DMS79 treated with DMSO at 0.1 percent for 48 hours (cell line): ENCODE measurements at places on chromosomes 5 and 9.

DNA sequence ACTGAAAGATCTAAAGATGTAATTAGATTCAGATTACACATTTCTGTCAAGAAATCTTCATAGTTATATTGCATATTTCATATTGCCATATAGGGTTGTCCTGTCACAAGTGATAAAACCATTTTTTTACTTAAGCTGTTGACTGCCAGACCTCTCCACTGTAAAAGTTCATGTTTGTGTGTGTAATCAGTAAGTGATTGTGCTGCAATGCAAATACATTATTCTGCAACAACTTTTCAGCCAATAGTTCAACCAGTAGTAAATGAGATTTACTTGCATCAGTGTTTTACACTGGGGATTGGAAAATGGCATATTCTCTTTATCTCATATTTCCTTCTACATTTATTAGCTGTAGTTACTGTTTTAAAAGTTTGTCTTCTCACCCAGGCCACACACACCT, 603.9 kb upstream of the RORB start:
- DNase-seq = no peak

DNA sequence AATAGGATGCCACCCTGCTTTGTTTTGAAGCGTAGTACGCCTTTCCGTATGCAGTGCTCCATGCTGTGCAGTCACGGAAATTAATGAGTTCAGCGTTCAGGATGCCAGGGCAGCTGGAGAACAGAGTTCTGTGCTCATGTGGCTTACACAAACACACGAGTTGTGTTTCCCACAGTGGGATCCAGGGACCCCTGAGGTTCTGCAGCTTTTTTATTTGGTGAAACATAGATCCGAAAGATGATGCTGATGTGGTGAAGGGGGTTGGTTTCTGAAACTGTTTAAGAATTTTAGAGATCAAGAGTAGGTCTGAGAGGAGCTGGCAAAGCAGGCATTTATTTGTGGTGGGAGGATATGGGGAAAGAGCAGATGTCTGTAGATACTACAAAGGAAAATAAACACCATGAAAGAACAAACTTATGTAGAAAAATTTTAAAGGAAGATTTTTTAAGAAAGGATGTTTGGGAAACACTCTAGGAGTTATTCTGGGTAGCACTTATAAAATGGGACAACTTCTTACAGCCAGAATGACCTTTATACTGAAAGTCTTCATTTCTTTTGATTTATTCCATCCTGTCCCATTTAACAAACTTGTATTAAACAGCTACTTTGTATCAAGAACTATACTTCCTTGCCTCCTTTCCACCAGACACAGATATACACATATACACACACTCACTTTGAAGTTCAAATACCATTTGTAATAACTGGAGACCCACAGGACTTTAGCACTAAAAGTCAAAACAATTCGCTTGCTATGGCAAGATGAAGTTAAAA, 52.7 kb downstream of the ITGA1 start:
- DNase-seq = no peak

DNA sequence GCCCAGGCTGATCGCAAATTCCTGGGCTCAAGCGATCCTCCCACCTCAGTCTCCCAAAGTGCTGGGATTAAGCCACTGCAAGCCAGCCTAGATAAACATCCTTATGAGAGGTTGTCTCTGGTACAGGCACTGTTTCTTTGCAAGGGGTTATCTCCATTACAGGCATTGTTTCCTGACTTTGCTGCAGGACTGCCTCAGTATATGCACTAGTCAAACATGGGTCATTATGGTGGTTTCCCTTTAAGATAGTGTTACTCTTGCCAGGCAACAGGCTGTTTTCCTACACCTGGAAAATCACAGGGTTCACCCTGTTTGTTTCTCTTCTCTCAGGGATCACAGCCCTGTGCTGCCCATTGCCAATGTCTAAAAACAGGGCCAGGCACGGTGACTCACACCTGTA, 7.8 kb upstream of the CLTB start:
- DNase-seq = no peak

DNA sequence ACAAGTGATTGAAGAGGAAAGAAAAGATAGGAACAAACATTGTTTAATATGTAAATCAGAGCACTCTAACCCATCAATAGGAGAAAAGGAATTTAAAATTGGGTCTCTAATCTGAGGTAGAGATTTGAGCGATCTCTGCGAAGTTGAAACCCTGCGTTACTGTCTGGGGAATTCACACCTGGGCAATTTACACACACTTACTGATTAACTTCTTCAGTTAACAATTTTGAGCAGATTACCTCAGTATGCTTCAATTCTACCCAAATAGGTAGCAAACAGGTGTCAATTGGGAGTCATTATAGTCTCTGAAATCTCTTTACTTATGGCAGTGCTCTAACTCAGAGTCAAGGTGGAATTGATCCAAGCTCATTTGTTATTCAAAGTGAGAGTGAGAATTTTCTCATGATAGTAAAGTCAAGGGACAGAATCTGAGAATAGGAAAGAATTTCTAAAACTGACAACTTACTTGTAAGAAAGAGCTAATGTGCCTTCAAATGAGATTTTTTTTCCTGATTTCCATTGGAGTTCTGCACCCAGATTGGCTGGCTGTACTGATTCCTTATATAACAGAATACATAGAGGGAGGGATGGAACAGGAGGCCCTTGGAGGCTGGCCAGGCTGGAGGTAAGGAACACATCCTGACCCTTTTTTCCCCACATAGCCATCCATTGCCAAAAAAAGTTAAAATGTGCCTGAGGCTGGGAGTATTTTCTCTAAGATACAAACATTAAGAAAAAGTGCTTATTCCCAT, 27.1 kb upstream of the IFNA14 start:
- DNase-seq = peak; percentile 62

GRCh38 chr5:173760461-173761177, 127.5 kb upstream of the CPEB4 start:
- DNase-seq = no peak

DNA sequence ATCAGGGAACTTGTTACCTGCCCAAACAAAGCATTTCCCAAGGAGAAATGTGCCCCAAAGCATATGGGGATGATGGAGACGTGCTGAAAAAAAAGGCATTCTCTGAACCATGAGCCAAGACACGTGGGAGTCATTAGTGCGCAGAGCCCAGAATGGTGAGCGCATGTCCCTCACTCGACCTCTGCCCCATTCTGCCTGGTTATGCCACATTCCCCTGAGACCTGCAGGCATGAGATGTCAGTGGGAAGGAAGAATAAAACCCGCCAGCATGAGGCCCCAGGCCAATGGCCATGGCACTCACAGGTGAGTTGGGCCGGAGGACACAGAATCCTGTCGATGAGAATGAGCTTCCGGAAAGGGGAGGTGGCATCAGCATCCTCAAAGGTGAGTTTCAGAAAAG, 228.9 kb downstream of the CDK5RAP2 start:
- no peak for DNase-seq

DNA sequence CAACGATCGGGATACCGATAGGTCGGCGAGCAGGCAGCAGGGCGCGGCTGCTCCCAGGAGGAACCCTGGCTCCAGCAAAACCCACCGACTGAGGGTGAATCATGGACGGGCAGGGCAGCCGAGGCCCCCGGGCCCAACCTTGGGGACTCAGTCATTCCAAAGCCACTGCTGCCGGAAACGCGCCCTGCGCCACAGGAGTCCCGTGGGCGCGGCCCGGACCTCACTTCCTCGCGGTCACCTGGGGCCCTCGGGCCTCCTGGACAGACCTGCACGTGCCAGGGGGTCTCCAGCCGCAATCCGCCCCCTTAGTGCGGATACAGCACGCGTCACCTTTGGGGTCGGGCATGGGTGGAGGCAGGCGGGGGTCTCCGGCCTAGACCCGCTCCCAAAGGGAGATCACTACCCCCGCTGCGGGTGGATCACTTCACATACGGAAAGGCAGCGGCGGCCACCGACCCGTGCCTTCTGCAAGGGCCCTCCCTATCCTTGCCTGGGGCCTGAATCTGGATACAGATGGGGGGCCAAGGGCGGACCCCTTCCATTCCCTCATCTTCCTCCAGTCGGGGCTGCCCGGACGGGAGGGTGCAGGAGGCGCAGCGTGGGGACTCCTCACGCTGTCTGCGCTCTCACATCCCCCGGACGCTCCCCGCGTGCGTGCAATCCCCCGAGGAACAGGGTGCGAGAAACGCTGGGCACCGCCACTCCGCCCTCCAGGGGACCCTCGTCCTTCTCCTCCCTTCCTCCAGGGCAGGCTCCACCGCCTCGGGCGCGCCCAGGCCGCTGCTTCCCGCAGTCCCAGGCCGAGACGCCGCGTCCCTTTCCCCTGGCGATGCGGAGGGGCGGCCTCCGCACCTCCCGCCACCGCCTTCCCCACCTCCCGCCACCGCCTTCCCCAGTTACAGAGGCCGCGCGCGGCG, 586 bp downstream of the TXN start:
- DNase-seq = peak; percentile 51

GRCh38 chr5:109826426-109826825, 136.7 kb downstream of the MAN2A1 start:
- DNase-seq = no peak

GRCh38 chr5:82332886-82333615, 54.9 kb upstream of the RPS23 start:
- DNase-seq = no peak

DNA sequence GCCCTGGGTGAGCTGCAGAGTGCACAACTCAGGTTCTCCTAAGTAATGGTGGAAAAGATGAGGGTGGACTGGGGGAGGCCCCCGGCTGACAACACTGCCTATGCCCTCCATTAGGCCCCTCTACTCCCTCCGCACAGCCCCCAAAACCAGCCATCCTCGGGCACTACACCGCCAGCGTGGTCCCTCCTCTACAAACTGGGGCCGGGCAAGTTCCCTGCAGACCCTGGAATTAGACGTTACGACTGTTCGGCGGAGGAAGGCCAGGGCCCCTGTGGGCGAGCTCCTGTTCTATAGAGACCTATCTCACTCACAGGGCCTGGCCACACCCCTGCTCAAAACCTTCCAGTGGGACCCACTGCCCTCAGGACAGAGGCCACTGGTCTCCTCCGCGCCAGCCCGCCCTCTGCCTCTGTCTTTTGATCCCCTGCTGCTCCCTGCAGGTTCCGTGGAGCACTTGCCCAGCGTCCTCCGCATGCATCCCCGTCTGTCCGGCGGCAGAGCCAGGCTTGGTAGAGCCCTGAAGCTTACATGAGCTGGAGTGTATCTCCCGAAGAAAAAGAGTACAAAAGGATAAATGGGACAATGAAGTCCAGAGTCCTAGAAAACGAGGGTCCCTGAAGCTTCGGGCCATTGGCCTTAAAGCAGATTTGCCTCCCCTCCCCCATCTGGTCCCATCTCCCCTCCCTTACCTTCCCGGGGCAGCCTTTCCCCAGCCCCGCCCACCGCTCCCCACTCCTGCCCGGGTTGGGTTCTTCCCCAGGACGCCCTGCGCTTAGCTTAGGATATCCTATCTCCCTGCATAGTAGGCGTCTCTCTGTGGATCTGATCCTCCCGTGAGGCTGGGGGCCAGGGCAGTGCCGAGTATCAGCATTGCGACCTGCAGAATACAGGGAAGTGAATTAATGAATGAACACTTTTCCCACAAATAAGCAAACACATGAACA, 71.3 kb downstream of the HRH2 start:
- no peak for DNase-seq

DNA sequence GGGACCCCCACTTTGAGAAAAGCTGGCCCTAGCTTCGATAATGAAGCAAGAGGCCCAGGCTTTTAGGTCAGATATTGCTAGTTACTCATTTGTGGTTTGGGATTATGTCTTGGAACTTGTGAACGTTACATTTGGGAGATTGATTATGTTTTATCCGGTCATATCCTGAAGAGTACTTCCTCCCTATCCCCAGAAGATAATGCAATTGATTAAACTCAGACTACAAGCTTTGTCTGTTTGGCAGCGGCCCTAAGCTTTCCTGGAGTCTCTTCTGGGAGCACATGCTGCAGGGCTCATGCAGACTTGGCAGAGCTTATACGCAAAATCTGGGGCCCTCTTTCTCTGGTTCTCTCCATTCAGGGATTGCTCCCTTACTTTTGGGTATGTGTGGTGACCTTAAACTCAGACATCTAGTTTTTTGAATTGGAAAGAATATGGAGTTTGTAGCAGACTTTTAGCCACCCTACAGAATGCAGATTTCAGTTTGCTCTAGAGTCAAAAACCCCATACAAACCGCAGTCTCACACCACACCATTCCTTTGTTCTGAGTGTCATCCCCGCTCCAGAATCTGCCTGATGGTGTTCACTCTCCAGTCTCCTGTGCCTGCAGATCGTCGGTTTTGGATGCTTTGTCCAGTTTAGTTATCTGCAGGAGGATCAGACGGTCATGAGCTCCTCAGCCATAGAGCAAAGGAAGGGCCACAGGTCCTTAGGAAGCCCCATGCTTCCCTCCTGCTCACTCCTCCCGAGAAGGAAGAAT, 449.5 kb upstream of the TRPC7 start:
- no peak for DNase-seq
